ENCODE measurements at places on chromosomes 4 and X.

- DNase-seq = no peak
Measured at GRCh38 chr4:95288552-95288951, 260.2 kb downstream of the UNC5C start.

- DNase-seq = no peak
Measured at GRCh38 chr4:62560858-62561257, 1360.7 kb downstream of the ADGRL3 start.

DNA sequence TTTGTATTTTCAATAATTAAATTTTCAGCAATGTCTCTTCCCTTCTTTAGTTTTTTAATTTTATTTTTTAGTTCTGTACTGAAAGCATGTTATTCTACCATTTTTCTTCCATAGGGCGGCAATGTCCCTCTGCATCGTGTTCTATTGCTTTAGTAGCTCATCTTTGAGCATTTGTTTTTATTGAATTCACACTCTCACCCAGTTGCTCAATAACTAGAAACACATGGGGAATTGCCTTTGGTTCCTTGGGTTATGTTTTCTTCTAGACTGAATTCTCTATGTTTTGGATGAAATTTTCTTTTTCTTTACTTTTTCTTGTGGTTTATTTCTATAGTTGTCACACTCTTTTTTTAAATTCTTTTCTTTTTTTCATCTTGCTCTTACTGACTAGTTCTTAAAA is 233.8 kb upstream of the LDB2 start:
- no peak for DNase-seq

- no peak for DNase-seq
Measured at GRCh38 chr4:73683456-73683855, 56.9 kb upstream of the CXCL8 start.

GRCh38 chr4:146154057-146154456 is 21.5 kb upstream of the LSM6 start:
- no peak for DNase-seq

- no peak for DNase-seq
Measured at GRCh38 chr4:3813151-3814052, 47.2 kb downstream of the ADRA2C start.

GRCh38 chrX:9676306-9676705 is 89.3 kb downstream of the GPR143 start:
- DNase-seq = peak; percentile 18

GRCh38 chr4:137934911-137935310 is 307.2 kb downstream of the SLC7A11 start:
- no peak for DNase-seq

- DNase-seq = no peak
Measured at GRCh38 chr4:13201241-13201640, 282.9 kb downstream of the RAB28 start.

GRCh38 chrX:8364369-8365141 is 100.1 kb upstream of the VCX3B start:
- no peak for DNase-seq
